ENCODE measurements at places on chromosomes 7 and 10.

DNA sequence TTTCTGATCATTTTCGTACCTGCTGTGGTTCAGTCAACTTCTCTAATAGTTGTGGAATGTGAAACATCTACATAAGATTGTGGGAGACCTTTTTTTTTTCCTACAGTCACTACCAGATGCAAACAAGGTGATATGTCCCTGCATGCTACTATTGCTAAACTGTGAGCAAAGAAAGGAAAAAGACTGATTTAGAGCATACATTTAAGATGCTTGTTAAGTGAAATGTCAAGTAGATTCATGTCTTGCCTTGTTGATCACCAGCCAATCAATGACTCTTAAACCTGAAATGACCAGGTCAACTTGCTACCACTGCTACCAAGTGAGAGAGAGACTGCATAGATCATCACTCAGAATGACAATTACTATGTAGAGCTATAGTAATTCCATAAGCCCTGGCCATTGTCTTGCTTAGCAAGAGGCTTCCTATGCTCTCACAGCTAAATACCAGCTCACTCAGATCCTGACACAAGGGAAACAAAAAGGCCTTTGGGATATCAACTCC is 84.3 kb upstream of the SKAP2 start:
- DNase-seq = no peak

- no peak for DNase-seq
Measured at GRCh38 chr10:49298671-49298982, 343 bp upstream of the C10orf71 start.

GRCh38 chr7:151632750-151633515 is 113.2 kb upstream of the RHEB start:
- peak; percentile 24 for DNase-seq

- DNase-seq = no peak
Measured at GRCh38 chr10:3065622-3066021, 1.7 kb upstream of the PFKP start.

DNA sequence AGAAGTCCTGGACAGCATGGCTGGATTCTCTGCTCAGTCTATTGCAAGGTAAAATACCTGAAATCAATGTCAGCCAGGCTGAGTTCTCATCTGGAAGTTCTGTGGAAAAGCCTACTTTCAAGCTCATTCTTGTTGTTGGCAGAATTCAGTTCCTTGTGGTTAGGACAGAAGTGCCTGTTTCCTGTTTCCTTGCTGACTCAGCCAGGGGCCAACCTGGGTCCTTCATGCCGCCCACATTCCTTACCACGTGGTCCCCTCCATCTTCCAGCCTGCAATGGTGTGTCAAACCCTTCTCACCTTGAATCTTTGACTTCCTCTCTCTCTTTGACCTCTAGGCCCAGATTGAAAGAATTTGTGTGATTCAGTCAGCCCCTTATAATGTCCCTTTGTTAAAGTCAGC is 197.1 kb upstream of the STK17A start:
- no peak for DNase-seq

Measured in posterior cingulate gyrus (tissue), 11 donors.